Activated CD4-positive, alpha-beta T cell treated with anti-CD3 and anti-CD28 coated beads, Interleukin-2, Interleukin-6, amounts not matched to agents 100 ng/mL and 50 ng/mL, durations not matched to agents 16 hours and 8 hours (primary cell): ENCODE measurements at places on chromosomes 3 and 15.

DNA sequence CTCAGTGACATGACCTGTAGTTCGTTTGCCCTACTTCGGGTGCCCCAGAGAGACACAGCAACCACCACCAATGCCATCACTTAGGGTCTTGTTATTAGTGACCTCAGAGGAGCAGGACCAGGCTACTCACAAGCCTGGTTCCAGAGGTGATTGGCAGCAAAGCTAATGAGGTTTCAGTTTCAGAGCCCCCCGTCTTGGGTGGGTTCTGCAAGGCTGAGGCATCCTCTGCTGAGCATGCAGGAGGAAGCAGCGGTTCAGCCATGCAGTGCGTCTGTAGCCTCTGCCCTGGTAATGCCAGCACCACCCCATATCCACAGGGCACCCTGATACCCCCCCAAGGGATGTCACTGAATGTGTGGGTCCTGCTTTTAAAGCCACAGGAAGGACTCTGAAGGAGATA, 39.0 kb upstream of the ITGA11 start:
- DNase-seq: no peak

DNA sequence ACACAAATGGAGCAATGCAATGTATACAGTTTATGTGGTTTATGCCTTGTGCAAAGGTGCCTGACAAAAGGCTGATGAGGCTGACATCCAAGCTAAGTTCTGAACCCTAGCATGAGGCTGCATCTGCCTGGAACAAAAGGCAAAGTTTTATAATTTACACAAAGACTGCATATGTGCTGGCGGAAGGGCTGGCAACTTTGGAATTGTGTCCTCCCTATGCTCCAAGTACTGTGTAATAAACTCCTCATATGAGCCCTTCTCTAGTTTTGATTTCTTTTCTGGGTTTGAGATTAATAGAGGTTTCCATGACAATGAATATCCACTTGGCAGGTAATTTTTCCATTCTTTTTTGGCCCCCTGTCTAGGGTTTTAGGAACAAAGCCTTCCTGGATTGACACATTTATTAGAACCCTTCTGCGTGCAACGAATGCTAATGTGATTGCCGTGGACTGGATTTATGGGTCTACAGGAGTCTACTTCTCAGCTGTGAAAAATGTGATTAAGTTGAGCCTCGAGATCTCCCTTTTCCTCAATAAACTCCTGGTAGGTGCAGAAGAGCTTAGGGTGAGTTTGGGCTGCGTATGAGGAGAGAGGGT, 10.8 kb downstream of the PLA1A start:
- DNase-seq: no peak

DNA sequence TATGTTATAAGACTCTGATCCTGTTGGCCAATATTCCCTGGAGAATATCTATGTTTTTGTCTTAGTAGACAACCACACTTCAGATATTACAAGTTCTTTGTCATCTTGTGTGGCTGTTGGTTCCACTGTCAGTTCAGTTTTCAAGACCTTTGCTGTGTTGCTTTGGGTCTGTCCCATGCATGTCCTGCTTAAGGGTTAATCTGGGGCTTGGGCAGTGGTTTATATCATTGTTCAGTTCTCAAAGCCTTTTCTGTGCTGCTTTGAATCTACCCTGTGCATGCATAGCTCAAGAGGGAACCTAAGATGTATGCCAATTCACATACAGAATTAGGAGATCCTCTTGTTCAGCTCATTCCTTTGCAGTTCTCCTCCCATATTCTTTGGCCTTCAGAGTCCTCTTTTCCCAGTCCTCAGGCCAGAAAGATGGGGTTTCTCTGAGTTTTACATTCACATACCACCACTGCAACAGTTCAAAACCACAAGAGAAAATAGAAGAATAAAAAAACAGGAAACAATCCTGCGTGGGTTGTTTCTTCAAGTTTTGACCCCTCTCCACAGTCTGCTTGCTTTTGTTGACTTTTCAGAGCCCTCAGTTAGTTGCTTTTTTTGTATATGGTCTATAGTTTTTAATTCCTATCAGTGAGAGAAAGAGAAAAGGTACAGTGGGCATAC, 21.6 kb downstream of the BUB1B start:
- DNase-seq: no peak

DNA sequence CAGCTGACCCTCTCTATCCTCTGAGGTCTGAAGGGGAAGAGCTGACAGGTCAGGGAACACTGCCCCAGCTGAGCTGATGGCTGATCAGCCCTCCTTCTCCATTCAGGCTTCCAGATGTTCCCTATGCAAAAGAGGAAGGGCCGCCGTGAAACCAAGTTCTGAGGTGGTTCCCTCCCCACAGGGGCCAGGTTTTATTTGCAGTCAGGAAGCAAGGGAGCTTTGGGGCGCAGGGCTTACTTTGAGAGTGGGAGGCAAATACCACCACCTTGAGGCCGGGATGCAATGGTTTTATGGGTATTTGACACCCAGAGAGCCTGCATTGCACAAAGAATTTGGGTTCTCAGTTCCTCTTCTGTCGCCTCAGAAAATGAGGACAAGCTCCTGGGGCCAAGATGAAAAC, 186.9 kb downstream of the ARRDC4 start:
- DNase-seq: no peak

- DNase-seq: no peak
Observed at GRCh38 chr3:67044955-67045354, 46.8 kb downstream of the KBTBD8 start.
